Body of pancreas (tissue), 4 donors: ENCODE measurements at places on chromosomes 7 and 10.
A peak's percentile ranks its signal among the peaks of the same experiment; 100 is the strongest.

DNA sequence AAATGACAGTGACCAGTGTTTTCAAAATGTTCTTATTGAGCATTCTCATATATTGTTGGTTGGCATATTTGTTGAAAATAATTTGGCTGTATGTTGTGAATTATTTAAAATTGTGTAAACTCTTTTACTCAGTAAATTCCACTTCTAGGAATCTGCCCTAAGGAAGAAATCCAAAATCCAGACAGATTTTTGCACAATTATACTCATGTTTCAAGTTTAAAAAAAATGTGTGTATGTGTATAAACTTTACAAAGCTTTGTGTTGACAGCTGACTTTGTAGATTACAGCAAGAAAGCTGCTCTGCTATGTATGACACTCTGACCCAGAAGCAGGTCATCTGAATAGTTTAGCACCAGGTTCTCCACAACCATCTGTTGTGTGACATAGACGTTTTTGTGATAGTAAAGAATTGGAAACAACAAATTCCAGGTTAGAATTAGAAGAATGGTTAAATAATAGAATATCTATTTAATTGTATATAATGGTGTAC is 21.6 kb downstream of the KIFBP start:
- DNase-seq: no peak

GRCh38 chr7:114175125-114175524 is 239.5 kb upstream of the FOXP2 start:
- DNase-seq: no peak

GRCh38 chr10:71467569-71468362 is 71.0 kb downstream of the CDH23 start:
- DNase-seq: no peak

- no peak for DNase-seq
These were observed 354.4 kb upstream of the BMPER start for GRCh38 chr7:33550979-33551378.

GRCh38 chr10:5895365-5895764 is 5.3 kb downstream of the FBH1 start:
- DNase-seq: no peak

DNA sequence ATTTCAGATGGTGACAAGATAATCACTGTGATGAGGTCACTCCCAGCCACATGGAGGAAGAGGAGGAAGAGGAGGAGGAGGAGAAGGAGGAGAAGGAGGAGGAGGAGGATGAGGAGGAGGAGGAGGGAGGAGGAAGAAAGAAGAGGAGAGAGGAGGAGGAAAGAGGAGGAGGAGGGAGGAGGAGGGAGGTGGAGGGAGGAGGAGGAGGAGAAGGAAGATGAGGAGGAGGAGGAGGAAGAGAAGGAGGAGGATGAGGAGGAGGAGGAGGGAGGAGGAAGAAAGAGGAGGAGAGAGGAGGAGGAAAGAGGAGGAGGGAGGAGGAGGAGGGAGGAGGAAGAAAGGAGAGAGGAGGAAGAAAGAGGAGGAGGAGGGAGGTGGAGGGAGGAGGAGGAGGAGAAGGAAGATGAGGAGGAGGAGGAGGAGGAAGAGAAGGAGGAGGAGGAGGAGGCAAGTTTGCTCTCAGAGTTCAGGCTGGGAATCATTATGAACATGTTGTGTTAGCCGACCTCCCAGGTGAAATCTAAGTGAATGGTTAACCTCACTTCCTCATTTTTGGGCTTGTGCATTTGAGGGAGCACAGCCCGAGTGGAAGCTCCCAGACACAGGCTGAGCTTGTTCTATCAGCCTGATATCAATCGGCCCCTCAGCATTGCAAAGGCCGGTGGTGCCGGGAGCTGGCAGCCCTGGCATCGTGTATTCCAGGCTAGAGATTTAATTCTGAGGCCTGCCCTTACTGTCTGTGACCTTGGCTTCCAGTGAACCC is 236.2 kb upstream of the PITRM1 start:
- peak; percentile 62 for DNase-seq

GRCh38 chr10:5536486-5537081 is 11.8 kb downstream of the CALML3 start:
- DNase-seq: no peak

DNA sequence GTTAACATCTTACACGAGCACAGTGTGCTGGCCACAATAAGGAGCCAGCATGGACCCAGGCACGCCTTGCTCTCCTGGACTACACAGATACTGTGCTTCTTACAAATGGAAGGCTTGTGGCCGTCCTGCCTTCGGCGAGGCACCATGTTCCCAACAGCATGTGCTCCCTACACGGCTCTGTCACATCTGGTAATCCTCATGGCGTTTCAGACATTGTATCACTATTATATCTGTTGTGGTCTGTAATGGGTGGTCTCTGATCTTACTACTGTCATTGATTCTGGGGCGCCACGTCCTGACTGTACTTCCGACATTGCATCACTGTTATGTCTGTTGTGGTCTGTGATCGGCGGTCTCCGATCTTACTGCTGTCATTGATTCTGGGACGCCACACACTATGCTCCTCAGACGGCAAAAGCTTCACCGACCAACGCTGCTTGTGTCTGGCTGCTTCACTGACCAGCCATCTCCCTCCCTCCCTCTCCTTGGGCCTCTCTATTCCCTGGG is 195.4 kb downstream of the MAD1L1 start:
- no peak for DNase-seq

GRCh38 chr7:131285556-131285955 is 42.1 kb upstream of the MKLN1 start:
- no peak for DNase-seq

DNA sequence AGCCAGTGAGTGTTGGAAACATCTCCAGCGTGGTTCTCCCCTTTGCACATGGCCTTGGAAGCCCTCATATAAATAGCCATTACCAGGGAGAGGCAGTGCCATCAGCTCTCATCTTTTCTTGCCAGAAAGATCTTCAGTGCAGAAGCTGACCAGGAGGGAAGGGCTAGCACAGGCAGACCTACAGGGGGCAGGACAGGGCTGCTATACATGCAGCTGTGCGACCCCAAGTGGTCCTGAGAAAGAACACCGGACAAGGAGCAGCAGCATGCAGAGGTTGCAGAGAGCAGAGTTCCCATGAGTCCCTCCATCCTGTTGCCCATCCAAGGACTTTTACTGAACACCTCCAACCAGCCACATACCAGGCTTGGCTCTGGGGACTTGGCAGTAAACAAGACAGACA is 17.1 kb downstream of the GRID1 start:
- DNase-seq: no peak
